ENCODE measurements at places on chromosomes 6 and 20. TPM values are rescaled to one million over a fixed set of nuclear protein-coding genes. Genes with fewer than 3 reads are reported as not detected.

Gene CUL7
- total RNA-seq: 8.6 TPM

Gene PDYN
- not detected for total RNA-seq

Gene CEBPB
- 300 TPM for total RNA-seq

Gene LTA
- total RNA-seq: 0.10 TPM

Gene RNF5
- 43.1 TPM for total RNA-seq

Gene SMPD2
- 15.4 TPM for total RNA-seq

Gene DPPA5
- total RNA-seq: not detected

Gene IL17A
- not detected for total RNA-seq

Gene GLP1R
- total RNA-seq: not detected

Gene OCSTAMP
- not detected for total RNA-seq

Gene LRRN4
- total RNA-seq: not detected

Gene OLIG3
- total RNA-seq: not detected

Gene STMND1
- total RNA-seq: not detected

Gene GSS
- 54.9 TPM for total RNA-seq

Gene POLH
- 9.7 TPM for total RNA-seq

Gene PLEKHG1
- 0.71 TPM for total RNA-seq

Gene TAAR2
- not detected for total RNA-seq

Gene OXT
- total RNA-seq: not detected

Gene ITCH
- 24.5 TPM for total RNA-seq

Gene KCNK16
- total RNA-seq: not detected

Gene NCOA7
- total RNA-seq: 12.2 TPM

Gene PKHD1
- not detected for total RNA-seq

Gene MYT1
- total RNA-seq: 0.34 TPM

Gene UBD
- total RNA-seq: 0.53 TPM

Gene SLC52A3
- 0.60 TPM for total RNA-seq

Gene PRRT1
- 0.66 TPM for total RNA-seq

Gene HAO1
- not detected for total RNA-seq

Gene SAMD3
- not detected for total RNA-seq

Gene KAT14
- 11.3 TPM for total RNA-seq

Gene MRAP2
- total RNA-seq: 1.9 TPM

Gene EEF1E1
- total RNA-seq: 53.0 TPM

Gene B3GALT4
- 0.71 TPM for total RNA-seq

Gene PSMA7
- 482 TPM for total RNA-seq

Gene COL21A1
- 0.56 TPM for total RNA-seq

Gene OOEP
- total RNA-seq: not detected

Gene TCP11
- total RNA-seq: not detected

Gene LHFPL5
- total RNA-seq: 0.16 TPM

Gene SOBP
- total RNA-seq: 1.0 TPM

Gene PRDM13
- total RNA-seq: 1.0 TPM

Gene CD93
- total RNA-seq: not detected

Gene TRIM15
- not detected for total RNA-seq

Gene FNDC11
- 0.14 TPM for total RNA-seq

Gene ADGRF4
- total RNA-seq: 16.5 TPM

Gene SALL4
- total RNA-seq: 0.68 TPM

Gene BACH2
- 0.67 TPM for total RNA-seq

Gene ELOVL2
- total RNA-seq: 6.1 TPM

Gene RHAG
- total RNA-seq: not detected

Gene PNPLA1
- total RNA-seq: not detected

Gene CNKSR3
- 13.0 TPM for total RNA-seq

Gene CST1
- 1.1 TPM for total RNA-seq
